ENCODE measurements at places on chromosomes 4 and X.

DNA sequence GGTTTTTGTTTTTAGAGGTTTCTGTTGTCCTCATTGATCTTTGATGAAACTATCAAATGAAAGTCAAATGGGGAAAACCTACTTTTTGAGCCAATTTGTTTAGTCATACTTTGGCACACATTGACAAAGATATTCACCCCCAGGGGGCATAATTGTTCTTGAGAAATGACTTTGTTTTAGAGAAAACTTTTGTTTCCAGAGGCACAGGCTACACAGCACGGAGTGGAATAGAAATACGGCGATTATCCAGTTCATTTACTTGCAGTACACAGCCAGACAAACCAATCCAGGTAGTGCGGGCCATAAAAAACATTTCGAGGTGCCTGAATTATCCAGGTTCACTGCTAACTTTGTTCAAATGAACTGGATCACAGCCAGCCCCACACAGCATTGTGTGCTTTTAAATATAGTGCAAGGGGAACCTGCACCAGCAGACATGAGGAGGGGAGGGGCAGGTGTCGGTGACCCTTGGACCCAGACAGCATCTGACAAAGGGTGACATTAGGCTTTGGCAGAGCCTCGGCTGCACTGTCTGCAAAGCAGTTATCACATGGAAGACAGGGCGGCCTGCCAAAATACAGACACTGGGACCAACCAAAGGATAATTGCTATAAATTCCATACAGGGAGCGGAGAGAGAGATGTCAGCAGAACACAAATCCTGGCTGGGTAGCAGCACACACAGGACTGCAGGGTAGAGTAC lies 179.6 kb upstream of the NOCT start:
- DNase-seq = no peak

DNA sequence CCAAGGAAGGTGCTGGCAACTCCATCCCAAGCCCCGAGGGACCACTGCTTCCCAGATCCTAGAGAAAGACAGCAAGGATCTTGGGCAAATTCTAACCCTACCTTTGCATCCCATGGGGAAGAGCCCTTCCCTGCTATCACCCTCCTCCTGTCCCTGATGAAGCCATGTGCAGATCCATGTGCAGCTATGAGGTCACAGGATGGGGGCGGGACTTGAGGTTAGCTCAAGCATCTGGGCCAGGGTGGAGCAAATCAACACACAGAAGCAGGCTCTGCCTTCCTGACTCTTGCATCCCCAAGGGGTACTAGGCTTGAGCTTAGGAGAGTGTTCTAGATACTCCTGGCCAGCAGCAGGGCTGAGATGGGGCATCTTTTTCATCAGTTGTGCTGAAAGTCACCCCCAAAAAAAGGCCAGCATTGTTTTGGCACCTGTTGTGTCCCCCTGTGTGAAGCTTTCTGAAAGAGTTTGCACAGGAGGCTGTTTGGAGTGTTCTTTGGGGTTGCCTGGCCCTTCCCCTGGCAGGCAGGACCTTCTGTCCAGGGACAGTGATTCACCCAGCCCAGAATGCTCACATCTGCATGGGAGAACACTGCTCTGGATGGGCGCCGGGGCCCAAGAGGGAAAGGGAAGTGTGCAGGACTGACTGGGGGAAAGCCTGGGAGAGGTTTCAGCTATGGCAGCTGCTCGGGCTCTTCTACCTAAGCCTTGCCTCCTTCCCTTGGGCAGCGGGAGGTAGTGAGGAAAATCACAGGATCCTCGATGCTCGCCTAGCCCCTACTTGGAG lies 50.8 kb downstream of the PRPS1 start:
- peak; percentile 78 for DNase-seq

GRCh38 chr4:143616771-143617170 lies 83.7 kb downstream of the FREM3 start:
- no peak for DNase-seq

GRCh38 chr4:2785613-2786012 lies 7.3 kb upstream of the SH3BP2 start:
- DNase-seq = peak; percentile 62

- DNase-seq = no peak
These were observed 14.3 kb downstream of the H2BW1 start for GRCh38 chrX:103999234-103999633.
